ENCODE measurements at places on chromosomes 13 and 19. TPM values are rescaled to one million over a fixed set of nuclear protein-coding genes. Genes with fewer than 3 reads are reported as not detected.

DNA sequence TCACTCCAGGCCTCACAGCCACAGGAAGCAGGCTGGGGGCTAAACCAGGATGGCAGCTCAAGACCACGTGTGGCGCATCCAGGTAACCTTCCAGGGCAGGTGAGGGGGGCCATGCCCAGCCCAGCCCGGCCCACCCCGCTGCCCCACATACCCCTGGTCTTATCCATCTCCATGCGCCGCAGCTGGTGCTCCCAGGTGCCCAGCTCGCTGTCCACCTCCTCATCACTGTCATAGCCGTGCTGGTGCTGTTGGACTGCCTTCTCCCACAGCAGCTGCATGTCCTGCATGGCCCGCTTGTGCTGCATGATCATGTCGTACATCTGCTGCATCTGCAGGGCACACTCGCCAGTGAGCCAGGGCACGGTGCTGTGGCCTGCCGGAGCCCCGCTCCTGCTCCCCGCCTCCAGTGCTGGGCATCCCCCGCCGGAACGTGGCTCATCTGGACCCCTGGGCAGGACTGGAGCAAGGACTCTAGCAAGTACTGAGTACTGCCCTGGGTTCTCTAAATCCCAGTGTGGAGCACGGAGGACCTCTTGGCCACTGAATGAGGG is 6.0 kb upstream of the TM6SF2 start:
- no peak for DNase-seq

- no peak for DNase-seq
These were observed 80.2 kb upstream of the SERP2 start for GRCh38 chr13:44293374-44293773.

- no peak for DNase-seq
These were observed 77.4 kb upstream of the SPATA13 start for GRCh38 chr13:24083141-24083540.

GRCh38 chr13:22061371-22061805 is 390.5 kb downstream of the FGF9 start:
- DNase-seq = no peak

The NCAN gene
- not detected for total RNA-seq

The A1BG gene
- total RNA-seq = 48.9 TPM

The KLK14 gene
- total RNA-seq = not detected

All from vagina (tissue), 2 donors.